ENCODE measurements at places on chromosomes 4 and X. TPM values are rescaled to one million over a fixed set of nuclear protein-coding genes. Genes with fewer than 3 reads are reported as not detected.

The ARHGAP10 gene
- total RNA-seq, result 22.0 TPM

DNA sequence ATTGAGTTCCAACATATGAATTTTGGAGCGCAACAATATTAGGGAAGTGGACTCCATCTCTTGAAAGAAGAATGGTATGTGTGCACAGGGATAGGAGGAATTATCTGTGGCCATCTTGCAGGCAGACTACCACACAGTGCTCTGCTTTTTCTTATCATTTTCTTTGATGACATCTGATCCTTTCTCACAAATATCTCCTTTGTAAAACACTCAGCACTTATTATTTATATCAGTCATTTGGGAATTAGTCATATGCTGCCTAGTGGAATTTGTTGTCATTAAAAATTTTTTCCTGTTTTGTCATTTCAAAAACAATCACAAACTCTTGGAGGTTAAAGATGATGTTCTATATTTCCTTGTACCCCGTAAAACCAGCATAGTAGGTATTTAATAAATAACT lies 444.3 kb upstream of the ATOH1 start:
- H3K27ac ChIP-seq, result no peak overlapping the region
- no peak for DNase-seq

- no peak for DNase-seq
- no peaks in the 10 kb centered on the region for H3K36me3 ChIP-seq
- H3K4me1 ChIP-seq, result no peaks in the 10 kb centered on the region
- H3K27me3 ChIP-seq, result no peaks in the 10 kb centered on the region
- no peak overlapping the region for H3K27ac ChIP-seq
Measured at GRCh38 chr4:48103483-48104139, 30.4 kb downstream of the TXK start.

DNA sequence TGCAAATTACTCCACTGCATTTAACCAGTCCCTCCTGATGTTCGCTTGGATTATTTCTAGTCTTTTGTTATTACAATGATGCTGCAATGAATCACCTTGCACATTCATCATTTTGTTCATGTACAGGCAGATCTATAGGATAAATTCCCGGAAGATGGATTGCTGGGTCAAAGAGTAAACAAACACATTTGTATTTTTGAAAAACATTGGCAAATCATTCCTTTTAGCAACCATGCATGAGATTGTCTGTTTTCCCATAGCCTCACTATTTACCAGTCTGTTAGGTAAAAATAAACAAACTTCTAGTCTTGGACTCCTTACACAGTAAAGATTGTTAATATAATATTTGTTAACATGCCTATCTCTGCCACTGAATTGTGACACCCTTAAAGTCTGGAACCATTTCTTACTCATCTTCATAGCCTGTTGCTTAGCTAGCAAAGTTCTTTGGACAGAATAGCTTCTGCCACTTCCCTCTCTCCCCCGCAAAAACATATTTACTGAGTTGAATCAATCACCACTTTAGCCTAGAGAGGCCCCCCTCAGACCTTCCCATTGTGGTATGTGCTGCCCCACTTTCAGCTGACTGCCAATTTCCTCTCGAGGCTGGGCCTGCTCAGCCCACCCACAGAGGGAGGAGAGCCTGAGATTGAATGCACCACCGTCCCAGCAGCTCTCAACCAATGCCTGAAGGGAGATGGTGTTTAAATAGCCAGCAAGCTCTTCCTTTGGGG lies 108.4 kb upstream of the ATXN3L start:
- H3K27ac ChIP-seq, result no peak overlapping the region
- no peak overlapping the region for H3K4me3 ChIP-seq
- no peaks in the 10 kb centered on the region for H3K36me3 ChIP-seq
- DNase-seq, result peak; percentile 36

The ASB5 gene
- not detected for total RNA-seq

- no peaks in the 10 kb centered on the region for H3K27me3 ChIP-seq
- no peaks in the 10 kb centered on the region for H3K36me3 ChIP-seq
- no peak for DNase-seq
- no peaks in the 10 kb centered on the region for H3K4me1 ChIP-seq
Measured at GRCh38 chr4:30828264-30828926, 108.2 kb downstream of the PCDH7 start.

- H3K27ac ChIP-seq, result no peak overlapping the region
- DNase-seq, result no peak
- peaks cover 86% of the 10 kb centered on the region for H3K36me3 ChIP-seq
- no peak overlapping the region for H3K4me3 ChIP-seq
- H3K27me3 ChIP-seq, result no peaks in the 10 kb centered on the region
Measured at GRCh38 chr4:17583941-17584340, 6.9 kb downstream of the LAP3 start.

- H3K27me3 ChIP-seq, result no peaks in the 10 kb centered on the region
- H3K36me3 ChIP-seq, result no peaks in the 10 kb centered on the region
- H3K4me3 ChIP-seq, result no peak overlapping the region
- no peaks in the 10 kb centered on the region for H3K4me1 ChIP-seq
Measured at GRCh38 chr4:142556570-142557238, 289.4 kb downstream of the INPP4B start.

- H3K4me1 ChIP-seq, result no peaks in the 10 kb centered on the region
- DNase-seq, result no peak
- no peaks in the 10 kb centered on the region for H3K36me3 ChIP-seq
- H3K27me3 ChIP-seq, result no peaks in the 10 kb centered on the region
- no peak overlapping the region for H3K4me3 ChIP-seq
Measured at GRCh38 chr4:86386817-86387415, 27.1 kb upstream of the MAPK10 start.

The TAF7L gene
- not detected for total RNA-seq

The RNF113A gene
- total RNA-seq, result 10.2 TPM

GRCh38 chr4:161314371-161314770 lies 849.4 kb downstream of the FSTL5 start:
- H3K27me3 ChIP-seq, result no peaks in the 10 kb centered on the region
- DNase-seq, result no peak
- no peaks in the 10 kb centered on the region for H3K4me1 ChIP-seq
- H3K27ac ChIP-seq, result no peak overlapping the region
- no peaks in the 10 kb centered on the region for H3K36me3 ChIP-seq
- no peak overlapping the region for H3K4me3 ChIP-seq

DNA sequence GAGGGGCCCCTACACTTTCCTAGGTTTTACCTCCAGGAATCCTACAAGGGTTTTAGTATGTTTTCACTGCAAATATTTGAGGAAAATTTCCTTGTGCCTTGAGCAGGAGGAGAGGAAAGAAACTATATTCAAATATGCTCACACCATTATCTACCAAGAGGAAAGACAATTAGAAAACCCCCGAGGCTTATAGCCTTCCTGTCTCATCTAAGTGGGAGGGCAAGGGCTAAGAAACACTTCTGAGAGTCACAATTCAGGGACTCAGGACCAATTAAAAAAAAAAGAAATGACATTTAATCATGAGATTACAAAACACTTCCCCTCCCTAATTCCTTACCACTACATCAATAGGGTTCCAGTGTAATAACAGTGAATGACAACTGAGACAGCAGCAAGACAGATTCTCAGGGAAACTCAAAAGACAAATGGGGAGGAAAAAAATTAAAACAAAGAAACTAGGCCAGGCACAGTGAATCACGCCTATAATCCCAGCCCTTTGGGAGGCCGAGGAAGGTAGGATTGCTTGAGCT lies 45.6 kb downstream of the ATRX start:
- DNase-seq, result no peak
- no peak overlapping the region for H3K27ac ChIP-seq
- H3K4me3 ChIP-seq, result no peak overlapping the region
- H3K27me3 ChIP-seq, result no peaks in the 10 kb centered on the region
- no peaks in the 10 kb centered on the region for H3K4me1 ChIP-seq
- no peaks in the 10 kb centered on the region for H3K36me3 ChIP-seq

GRCh38 chrX:14591976-14592375 lies 62.6 kb downstream of the GLRA2 start:
- no peaks in the 10 kb centered on the region for H3K4me1 ChIP-seq
- H3K27ac ChIP-seq, result no peak overlapping the region
- H3K4me3 ChIP-seq, result no peak overlapping the region
- no peaks in the 10 kb centered on the region for H3K36me3 ChIP-seq
- no peak for DNase-seq
- no peaks in the 10 kb centered on the region for H3K27me3 ChIP-seq

- no peaks in the 10 kb centered on the region for H3K36me3 ChIP-seq
- DNase-seq, result no peak
- H3K4me3 ChIP-seq, result no peak overlapping the region
- no peak overlapping the region for H3K27ac ChIP-seq
Measured at GRCh38 chr4:168304744-168305459, 13.7 kb downstream of the DDX60 start.

DNA sequence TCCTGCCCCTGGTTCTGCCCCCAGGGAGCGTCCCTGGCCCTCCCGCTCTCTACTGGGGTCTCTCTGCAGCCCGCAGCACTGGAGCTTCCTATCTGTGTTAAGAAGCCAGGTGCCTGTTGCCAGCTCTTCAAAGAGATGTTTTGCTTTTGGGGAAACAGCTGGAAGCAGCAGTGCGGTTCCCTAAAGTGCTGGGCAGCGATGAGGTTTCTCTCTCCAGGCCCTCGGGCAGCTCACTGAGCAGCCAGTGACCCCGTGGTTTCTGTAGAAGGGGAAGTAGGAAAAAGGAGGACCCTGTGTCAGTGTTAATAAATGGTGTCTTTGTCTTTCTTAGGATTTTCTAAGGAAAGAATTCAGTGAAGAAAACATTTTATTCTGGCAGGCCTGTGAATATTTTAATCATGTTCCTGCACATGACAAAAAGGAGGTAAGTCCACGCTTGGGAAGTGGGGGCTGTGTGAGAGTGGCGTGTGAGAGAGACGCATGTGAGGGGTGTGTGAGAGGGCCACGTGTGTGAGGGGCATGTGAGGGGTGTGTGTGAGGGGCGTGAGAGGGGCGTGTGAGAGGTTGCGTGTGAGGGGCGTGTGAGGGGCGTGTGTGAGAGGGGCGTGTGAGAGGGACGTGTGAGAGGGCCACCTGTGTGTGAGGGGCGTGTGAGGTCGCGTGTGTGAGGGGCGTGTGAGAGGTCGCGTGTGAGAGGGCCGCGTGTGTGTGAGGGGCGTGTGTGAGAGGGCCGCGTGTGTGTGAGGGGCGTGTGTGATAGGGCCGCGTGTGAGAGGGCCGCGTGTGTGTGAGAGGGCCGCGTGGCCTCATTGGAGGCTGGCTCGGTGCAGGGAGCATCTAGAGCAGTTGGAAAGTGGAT lies 27.1 kb upstream of the HGFAC start:
- H3K27me3 ChIP-seq, result no peaks in the 10 kb centered on the region
- H3K4me3 ChIP-seq, result no peak overlapping the region
- no peak overlapping the region for H3K27ac ChIP-seq
- H3K4me1 ChIP-seq, result no peaks in the 10 kb centered on the region

GRCh38 chr4:5707778-5708448 lies 446 bp downstream of the EVC2 start:
- H3K36me3 ChIP-seq, result no peaks in the 10 kb centered on the region
- peaks cover 9% of the 10 kb centered on the region for H3K4me1 ChIP-seq
- no peak for DNase-seq
- no peaks in the 10 kb centered on the region for H3K27me3 ChIP-seq
- peak overlapping the region; percentile 57 for H3K4me3 ChIP-seq
- H3K27ac ChIP-seq, result peak overlapping the region; percentile 55

DNA sequence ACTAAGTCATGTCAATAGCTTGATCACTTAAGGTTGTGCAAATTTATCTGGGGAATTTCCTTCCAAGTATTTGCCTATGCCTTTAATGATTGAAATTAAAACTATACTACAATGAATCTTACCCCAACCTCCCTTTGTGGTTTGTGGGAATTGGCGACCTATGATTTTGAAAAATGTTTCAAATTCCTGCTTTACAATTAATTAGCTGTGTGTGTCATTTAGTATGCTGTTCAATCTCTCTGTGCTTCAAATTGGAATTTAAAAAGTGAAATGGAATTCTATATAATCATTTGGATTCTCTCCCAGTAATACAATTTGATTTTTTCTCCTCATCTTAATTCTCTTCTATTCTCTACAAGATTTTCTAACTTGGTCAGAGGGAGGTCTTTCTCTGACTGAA lies 2319.5 kb downstream of the ARAP2 start:
- no peak overlapping the region for H3K27ac ChIP-seq
- H3K4me1 ChIP-seq, result no peaks in the 10 kb centered on the region
- H3K4me3 ChIP-seq, result no peak overlapping the region
- no peak for DNase-seq
- H3K27me3 ChIP-seq, result no peaks in the 10 kb centered on the region
- H3K36me3 ChIP-seq, result no peaks in the 10 kb centered on the region

DNA sequence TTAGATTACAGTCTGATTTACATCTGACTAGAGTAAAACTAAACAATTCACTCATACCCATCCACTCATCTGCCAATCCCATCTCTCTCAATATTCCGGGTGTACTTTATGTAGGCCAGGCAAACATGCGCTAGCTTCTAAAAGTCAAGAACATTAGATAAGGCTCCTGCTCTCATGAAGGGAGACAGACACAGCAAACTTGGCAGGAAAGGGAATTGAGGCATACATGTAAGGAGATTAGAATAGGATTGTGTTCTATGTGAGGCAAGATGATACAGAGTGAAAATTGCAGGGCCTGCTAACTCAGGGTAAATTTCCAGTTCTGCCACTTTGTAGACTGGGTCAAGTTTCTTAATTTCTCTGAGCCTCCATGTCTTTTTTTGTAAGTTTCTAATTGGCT lies 135.8 kb downstream of the CDS1 start:
- H3K27me3 ChIP-seq, result no peaks in the 10 kb centered on the region
- no peak overlapping the region for H3K27ac ChIP-seq
- no peak for DNase-seq
- no peaks in the 10 kb centered on the region for H3K4me1 ChIP-seq

The MSMO1 gene
- total RNA-seq, result 270 TPM

GRCh38 chr4:6576512-6576911 lies 1.5 kb downstream of the MAN2B2 start:
- no peak overlapping the region for H3K27ac ChIP-seq
- H3K27me3 ChIP-seq, result no peaks in the 10 kb centered on the region
- H3K36me3 ChIP-seq, result peaks cover 48% of the 10 kb centered on the region
- H3K4me3 ChIP-seq, result no peak overlapping the region
- H3K4me1 ChIP-seq, result peaks cover 18% of the 10 kb centered on the region

The HHIP gene
- 59.8 TPM for total RNA-seq

DNA sequence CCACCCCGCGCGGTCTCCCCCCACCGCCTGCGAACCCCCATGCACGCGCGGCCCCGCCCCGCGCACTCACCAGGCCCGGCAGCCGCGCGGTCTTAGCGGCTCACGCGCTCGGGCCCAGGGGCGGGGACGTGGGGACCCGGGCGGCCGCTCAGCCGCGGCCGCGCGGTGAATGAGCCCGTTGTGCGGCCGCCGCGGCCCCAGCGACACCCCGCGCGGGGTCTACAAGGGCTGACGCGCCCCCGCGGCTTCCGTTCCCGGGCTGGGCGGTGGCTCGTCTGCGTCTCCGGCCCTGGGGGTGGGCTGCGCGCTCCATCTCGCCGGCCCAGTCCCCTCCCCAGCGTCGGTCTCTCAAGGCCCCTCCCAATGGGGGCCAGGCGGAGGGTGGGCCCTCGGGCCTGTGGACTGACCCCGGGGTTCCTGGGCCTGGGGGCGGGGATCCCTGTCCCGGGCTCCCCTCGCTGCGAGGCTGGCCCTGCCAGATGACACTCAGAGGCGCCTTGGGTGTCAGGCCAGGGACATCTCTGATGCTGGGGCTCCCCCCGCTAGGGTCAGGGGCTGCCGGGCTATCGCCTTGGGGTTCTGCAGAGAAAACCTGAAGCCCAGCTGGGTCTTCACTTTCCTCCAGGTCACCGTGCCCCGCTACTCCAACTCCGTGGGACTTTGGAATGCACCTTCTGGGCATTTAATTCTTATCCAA lies 4.3 kb upstream of the SLC26A1 start:
- H3K4me3 ChIP-seq, result no peak overlapping the region
- H3K36me3 ChIP-seq, result no peaks in the 10 kb centered on the region
- peak; percentile 36 for DNase-seq
- H3K27ac ChIP-seq, result no peak overlapping the region

GRCh38 chr4:185358959-185359358 lies 36.8 kb downstream of the LRP2BP start:
- no peak overlapping the region for H3K4me3 ChIP-seq
- H3K27me3 ChIP-seq, result no peaks in the 10 kb centered on the region
- no peaks in the 10 kb centered on the region for H3K4me1 ChIP-seq
- peaks cover 25% of the 10 kb centered on the region for H3K36me3 ChIP-seq
- H3K27ac ChIP-seq, result no peak overlapping the region

All from left lung (tissue), 14 donors.